Fibroblast of skin of abdomen (primary cell): ENCODE measurements at places on chromosomes 13 and 19.
A peak's percentile ranks its signal among the peaks of the same experiment; 100 is the strongest.

DNA sequence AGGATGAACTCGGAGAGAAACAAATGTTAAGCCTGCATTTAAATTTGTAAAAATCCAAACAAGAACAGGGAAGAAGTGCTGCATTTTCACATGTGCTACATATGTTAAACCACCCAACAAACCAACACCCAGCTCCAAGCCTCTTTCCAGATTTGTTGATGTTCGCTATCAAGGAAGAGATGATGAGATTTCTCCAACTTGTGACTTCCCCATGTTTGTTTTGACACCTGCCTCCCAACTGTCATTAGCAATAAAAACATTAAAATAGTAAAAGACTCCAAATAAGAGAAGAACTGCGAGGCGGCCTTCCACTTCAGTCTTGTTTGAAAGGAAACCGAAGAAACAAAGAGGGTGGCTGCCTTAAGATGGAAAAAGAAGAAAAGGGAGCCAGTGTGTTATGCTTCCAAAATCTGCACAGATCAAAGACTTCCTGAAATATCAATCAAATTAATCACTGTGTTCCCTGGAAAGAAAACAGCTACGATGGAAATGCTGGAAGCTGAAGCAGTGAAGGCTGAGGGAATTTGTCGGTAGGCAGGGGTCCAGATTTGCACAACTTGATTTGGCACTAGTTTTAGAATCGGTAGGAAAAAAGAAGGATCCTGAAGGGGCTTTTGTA lies 14.0 kb upstream of the GGACT start:
- DNase-seq: no peak

DNA sequence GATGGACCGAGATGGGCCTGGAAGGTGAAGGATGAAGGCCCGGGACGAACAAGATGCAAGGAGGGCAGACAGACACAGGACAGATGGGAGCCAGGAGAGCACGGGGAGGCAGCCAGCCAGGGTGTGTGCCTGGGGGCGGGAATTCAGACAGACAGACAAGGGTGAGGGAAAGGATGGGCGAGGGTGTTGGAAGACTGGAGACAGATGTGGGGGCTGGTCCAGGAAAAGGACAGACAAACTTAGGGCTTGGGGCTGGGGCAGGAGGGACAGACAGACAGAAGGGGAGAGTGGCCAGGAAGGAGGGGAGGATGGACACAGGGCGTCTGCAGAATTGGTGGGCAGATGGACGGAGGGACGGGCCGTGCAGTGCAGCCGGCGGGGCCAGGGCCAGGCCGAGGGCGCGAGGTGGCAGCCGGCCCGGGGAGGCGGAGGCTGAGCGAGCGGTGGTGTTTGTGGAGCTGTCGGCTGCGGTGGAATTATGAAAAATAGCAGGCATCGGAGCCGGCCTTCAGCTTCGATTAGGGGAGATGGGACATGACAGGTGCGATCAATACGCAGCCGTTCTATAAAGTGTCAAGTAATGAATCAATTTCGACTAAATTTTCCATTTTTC lies 4.6 kb upstream of the ERFL start:
- DNase-seq: no peak

DNA sequence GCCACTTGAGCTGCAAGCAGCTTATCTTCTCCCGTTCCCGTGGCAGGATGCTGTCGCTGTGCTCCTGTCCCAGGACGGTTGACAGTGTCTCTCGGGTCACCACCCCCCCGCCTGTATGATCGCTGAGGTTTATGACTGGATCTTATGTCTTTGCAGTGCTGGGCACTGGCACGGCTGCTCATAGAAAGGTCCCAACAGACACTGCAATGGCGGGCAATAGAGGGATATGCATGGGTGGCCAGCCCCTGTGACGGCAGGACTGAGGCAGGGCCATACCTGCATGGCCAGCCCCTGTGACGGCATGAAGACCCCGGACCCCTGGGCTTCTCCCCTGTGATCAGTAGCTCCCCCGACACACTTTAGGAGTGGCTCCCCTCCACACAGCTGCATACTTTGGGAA lies 307.2 kb downstream of the TEX29 start:
- no peak for DNase-seq

DNA sequence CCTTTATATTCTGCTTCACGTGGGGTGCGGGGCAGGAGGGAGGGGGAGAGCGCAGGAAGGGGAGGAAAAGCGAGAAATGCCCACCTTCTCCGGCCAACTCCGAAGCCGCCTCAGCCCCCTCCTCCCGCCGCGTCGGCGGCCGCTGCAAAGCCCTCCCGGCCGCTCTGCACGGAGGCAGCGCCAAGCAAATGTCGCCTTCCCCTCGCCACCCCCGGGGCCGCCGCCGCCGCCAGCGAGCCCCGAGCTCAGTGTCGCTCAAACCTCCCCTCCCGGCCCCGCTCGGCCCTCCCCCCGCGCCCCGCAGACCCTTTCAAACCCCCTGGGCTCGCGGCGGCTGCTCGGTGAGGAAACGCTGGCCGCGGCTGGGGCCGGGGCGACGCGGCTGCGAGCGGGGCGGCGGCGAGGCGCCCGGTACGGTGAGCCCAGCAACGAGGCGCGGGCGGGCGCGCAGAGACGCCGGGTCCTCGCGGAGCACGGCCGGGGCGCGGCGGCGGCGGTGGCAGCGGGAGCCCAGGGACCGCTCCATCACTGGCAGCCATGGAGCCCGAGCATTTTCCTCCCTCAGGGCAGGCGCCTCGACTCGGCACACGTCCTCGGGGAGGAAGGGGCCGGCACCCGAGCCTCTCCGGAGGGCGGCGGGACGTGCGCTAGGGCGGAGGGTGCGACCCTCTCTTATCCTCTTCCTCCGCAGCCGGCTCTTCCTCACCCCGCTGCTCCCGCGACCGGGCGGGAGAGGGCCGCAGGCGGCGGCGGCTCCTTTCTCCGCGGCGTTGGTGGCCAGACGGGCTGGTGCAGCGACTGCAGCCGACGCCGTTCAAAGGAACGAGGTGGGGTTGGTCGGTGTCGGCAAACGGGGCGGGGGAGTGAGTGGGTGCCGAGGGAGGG lies 463 bp upstream of the TSC22D1 start:
- no peak for DNase-seq

GRCh38 chr19:6677883-6678689 lies 8.1 kb upstream of the TNFSF14 start:
- no peak for DNase-seq

- DNase-seq: peak; percentile 34
Measured at GRCh38 chr19:48481846-48482639, 12.9 kb downstream of the CYTH2 start.
